ENCODE measurements at places on chromosomes 2 and 18.
A peak's percentile ranks its signal among the peaks of the same experiment; 100 is the strongest.

GRCh38 chr2:238120463-238121298 lies 17.8 kb upstream of the KLHL30 start:
- no peak for DNase-seq

- DNase-seq = no peak
Observed at GRCh38 chr18:3219241-3219630, 532 bp downstream of the MYOM1 start.

DNA sequence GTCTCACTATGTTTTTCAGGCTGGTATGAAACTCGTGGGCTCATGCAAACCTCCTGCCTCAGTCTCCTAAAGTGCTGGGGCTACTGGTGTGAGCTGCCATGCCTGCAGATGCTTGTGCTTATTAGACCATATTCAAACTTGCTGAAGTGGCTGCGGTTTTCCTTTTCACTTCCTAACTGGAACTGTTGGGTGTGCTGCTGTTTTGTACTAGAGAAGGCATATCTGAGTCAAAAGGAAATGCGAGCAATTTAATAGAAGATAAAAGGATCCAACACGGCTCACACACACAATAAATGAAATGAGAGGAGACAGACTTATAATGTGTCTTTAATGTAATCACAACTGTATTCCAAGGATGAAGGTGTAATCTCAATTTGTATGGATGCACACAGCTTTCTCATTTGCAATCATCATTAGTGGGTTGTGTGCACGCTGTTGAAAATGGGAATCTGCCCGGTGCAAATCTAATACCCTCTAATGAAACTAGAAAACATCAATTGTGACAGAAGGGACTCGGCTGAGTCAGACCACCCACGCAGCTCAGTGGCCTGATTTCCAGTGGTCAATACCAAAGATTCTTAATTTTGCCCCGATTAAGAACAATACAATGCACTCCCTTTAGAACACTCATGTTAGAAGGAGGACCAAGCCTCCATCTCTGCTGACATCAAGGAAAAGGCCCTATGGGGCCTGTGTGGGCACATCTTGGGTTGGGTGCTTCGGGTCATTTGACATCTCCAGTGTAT lies 532.7 kb downstream of the TDRD15 start:
- no peak for DNase-seq

DNA sequence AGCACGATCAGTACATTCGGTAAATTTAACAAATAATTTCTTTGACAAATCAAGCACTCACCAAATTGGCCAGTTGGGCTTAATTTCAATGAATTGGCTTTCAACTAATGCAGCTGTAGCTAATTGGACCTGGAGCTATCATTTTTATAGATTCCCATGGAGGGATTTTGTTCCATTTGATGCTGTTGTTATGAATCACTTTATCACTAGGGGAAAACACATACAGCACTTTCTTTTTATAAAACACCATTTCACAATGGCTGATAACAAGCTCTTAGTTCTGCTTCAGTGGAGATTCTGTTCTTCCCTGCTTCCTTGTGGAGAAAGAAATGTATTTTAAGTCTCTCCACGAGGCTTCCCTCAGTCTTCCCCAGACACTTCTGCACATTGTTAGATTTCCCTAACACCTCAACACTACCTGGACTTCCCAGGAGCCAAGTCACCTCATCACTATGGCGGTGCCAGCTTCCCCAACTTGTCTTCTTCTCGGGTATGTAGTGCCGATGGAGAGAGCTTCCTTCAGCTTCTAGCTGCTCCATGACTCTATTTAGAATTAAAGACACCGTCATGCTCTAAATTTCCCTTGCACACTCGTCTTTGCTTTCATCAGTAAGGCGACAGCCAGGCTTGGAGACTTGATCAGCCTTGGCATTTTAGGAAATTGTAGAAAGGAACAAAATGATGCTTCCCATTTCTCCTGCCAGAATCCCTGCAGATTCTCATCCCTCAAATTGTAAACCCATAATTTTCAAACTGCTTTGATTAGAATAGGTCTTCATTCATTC lies 72.0 kb downstream of the INPP5D start:
- DNase-seq = no peak

DNA sequence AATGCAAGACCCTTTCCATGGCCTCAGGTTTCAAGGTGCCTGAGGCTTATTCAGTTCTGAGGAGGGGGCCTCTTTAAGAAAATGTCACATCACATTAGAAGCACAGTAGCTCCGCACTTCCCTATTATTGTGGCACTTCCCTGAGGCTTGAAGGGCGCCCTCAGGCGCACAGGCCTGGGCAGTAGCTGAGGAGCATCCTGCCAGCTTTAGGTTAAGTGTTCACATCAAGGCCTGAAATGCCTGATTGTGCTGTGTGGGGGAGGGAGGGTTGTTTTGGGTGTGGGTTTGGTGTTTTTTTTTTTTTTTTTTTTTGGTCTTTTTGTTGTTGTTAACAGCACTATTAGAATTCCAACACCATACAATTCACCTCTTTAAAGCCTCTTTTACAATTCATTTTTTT lies 107.9 kb downstream of the CABLES1 start:
- no peak for DNase-seq

GRCh38 chr2:16756831-16757644 lies 91.4 kb upstream of the CYRIA start:
- peak; percentile 21 for DNase-seq

DNA sequence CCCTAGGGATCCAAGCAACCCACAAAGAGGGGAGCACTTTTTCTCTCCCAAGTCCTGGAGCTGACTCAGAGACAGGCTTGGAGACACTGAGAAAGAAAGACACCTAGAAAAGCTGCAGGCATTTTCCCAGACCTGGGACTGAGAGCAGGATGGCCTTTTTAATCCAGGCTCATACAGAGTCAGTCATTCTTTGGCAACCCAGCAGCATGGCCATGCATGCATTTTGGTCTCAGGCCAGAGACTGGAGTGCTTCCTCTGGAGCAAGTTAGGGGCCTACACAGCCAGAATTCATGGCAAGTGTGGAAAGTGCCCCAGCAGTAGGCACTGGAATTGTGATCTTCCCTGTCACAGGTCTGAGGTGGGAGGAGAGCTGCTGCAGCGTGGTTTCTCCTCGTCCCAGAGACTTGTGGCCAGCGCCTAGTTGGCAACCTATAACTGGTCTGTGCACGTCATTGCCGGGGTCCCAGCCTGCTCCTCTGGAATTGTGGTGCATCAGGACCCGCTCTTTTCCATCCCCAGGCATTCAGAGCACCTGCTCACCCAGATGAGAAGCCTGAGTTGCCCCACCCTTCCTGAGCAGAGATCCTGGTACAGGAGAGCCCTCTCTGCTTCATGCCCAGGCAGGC lies 231.9 kb upstream of the RAB6C start:
- DNase-seq = no peak

DNA sequence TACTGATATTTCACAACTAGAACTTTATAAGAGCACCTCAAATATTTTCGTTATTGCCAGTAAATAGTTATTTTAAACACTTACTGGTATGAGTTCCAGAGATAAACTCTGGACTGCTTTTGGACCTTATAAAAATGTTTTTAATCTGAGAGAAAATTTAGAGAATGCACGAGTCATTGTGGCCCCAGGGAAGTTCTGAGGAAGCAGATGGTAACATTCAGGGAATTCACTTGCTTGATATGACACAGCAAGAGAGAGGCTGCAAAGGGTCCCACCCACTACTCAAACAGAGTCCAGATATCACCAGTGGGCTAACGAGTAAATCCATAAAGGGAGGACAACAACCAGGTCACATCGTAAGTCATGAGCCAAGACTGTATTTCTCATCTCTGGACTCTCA lies 526.8 kb downstream of the TDRD15 start:
- no peak for DNase-seq

DNA sequence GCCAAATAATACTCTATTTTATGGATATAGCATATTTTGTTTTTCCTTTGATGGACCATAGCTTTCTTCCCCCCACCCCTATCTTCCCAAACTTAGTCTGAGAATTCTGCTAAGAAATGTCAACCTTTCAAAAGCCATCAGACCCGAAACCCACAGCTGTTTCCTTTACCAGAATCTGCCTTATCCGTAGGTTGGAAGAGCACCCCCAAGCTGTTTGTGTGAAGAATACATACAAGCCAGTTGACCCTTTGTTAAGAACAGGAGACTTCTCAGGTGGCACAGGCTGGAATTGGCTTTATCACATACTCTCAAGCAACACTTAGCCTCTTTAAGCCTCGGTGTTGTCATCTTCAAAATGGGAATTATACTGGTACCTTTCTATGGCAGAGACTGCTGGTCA lies 135.1 kb downstream of the ACTR3 start:
- DNase-seq = no peak

- DNase-seq = no peak
Observed at GRCh38 chr2:1586251-1586922, 157.9 kb downstream of the PXDN start.

DNA sequence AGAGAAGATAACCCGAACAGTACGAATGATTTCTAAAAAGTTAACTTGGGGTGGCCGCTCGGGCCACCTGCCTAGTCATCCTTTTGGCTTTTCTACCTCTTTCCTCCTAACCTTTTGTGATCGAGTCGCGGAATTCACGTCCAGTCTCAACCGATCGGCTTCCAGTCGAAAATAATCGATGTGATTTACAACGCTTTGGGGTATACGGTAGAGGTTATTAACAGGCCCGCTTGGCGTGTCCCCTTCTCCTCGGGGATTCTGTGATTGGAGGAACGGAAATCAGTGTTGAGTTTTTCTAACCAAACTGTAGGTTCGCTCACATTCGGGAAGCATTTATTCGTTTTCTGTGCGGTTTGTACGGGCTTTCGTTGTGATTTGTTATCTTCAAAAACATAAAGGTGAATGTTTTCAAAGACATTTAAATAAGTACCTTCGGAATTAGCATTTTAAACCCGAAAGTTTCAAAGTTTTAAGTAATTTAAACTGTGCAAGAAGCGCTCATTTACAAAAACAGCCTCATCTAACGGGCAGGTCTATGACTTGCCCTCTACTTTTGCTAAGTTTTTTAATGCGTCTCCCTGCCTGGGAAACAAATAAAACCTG lies 588 bp upstream of the FOXI3 start:
- no peak for DNase-seq

DNA sequence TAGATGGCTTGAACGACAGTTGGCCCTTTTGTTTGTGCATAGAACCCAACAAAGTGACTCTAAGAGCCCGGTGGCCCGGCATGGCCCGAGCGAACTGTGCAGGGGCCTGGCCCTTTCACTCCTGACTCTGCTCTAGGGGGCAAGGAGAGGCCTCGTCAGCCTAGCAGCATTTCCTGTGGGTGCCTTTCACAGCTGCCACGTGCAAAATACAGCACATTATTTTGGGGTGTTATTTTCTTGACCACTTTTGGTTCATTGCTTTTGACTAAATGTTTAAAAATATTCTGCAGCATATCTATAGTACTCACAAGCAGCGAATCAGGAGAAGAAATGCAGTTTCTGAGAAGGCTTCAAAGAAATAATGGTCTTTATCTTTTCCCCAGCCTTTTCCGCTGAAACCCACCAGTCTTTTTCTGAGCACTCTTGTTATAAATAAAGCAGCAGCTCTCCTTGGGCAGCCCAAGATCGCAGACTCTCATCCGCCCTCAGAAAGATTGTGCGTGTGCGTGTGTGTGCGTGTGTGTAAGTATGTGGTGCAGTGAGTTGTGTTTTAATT lies 31.3 kb downstream of the DGKD start:
- no peak for DNase-seq

DNA sequence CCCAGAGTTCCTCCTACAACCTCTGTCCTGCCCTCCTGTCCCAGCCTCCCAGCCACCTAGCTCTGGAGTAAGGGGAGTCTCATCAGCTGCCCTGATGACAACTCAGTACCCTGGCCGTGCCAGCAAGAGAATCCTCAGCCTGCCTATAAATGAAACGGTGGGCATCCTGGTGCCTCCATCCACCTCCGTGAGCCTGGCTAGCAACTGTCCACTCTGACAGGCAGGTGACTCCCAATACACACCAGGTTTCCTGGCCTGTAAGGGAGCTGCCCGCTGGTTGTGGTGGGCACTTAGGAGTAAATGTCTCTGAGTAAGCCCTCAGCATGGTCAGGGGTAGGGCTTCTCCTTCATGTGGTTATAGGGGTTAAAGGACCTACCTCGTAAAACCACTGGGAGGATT lies 81.5 kb downstream of the XDH start:
- DNase-seq = no peak

DNA sequence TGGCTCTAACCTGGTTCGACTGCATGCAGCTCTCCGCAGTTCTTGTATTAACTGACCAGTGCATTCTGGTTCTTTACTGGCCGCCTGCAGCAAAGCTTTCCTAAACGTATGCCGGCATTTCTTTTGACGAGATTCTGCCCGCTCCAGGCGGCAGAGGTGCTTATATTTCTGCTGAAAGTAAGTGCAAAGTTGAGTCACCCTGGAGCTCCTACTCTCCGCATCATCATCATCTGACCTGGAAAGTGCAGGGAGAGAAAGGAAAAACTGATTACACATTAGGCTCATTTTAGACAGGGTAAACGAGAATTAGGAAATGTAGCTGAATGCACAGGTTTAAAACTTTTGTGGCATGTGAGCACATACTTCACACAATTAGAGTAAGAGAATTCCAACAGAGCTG lies 57.9 kb downstream of the INO80D start:
- no peak for DNase-seq

GRCh38 chr2:112065486-112065885 lies 10.4 kb downstream of the TMEM87B start:
- no peak for DNase-seq

- no peak for DNase-seq
Observed at GRCh38 chr2:230908092-230908594, 16.9 kb downstream of the GPR55 start.

- DNase-seq = no peak
Observed at GRCh38 chr2:231182513-231182899, 15.9 kb upstream of the ARMC9 start.

- DNase-seq = no peak
Observed at GRCh38 chr2:170084820-170085491, 93.0 kb upstream of the MYO3B start.

DNA sequence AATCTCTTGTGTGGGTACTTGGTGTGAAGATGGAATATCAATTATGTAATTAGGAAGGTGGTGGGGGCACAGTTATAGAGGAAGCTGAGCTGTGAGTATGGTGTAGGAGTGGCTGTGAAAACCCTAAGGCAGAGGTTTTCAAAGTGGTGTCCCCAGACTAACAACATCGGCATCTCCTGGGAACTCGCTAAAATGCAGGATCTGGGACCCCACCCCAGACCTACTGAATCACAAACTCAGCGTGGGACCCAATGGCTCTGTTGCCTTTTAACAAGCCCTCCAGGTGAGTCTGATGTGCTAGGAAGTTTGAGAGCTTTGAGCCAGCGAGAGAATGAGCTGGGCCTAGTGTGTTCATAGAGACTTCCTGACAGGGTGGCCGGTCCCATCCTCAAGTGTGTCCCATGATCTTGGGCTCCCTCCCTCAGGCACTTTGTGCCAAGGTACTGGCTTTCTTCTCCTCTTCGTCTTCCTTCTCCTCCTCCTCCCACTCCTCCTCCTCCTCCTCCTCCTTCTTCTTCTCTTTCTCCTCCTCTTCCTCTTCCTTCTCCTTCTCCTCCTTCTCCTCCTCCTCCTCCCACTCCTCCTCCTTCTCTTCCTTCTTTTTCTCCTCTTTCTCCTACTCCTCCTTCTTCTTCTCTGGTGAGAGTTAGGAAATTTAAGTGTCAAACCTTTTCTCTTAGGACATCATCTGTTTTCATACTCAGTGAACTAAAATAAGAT lies 86.6 kb downstream of the PDK1 start:
- DNase-seq = no peak
